ENCODE measurements at places on chromosomes 6 and 20.
A peak's percentile ranks its signal among the peaks of the same experiment; 100 is the strongest.

DNA sequence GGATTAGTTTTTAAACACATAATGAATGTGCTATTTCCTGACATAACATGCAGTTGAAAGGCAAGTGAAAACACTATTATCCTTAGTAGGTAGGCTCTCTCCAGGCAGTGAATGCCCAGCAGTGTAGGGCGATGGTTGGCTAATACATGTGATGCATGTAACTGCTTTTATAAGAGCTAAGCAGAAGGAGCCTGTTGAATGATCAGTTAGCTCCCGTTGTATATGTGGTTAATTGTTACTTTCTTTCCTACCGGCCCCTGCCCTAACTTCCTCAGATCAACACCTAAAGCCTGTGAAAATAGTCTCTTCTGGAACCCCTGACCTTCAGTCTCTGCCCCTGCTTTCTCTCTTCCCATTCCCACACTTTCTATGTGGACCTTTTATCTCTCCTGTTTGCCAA lies 10.5 kb downstream of the SOX4 start:
- no peak for DNase-seq

GRCh38 chr6:119226089-119226488 lies 123.5 kb downstream of the MAN1A1 start:
- DNase-seq: peak; percentile 49

- DNase-seq: no peak
Measured at GRCh38 chr6:135114355-135115145, 59.9 kb upstream of the HBS1L start.

- no peak for DNase-seq
Measured at GRCh38 chr20:33636776-33637175, 25.4 kb upstream of the C20orf144 start.

GRCh38 chr20:32661820-32662528 lies 11.8 kb downstream of the C20orf203 start:
- no peak for DNase-seq

GRCh38 chr6:138988469-138988834 lies 399 bp upstream of the REPS1 start:
- DNase-seq: no peak

DNA sequence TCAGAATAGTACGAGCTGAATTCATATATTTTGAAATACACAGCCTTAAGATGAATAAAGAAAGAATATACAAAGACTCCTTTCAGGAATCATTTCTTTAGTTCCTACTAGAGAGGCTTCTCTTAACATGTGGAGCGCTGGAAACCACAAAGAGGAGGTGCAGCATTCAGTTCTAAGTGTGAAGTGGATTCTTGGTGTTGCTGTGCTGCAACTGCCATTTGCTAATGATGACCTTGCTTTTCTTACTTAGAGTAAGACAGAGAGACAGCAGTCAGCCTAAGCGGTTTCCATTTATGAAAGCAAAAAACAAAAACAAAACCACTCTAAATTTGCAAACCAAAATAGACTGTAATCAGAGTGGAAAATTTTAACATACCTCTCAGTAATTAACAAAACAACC lies 629.0 kb downstream of the EPHA7 start:
- DNase-seq: no peak

- DNase-seq: no peak
Measured at GRCh38 chr6:6003621-6004366, 2.9 kb downstream of the NRN1 start.

GRCh38 chr6:70538376-70538775 lies 28.4 kb upstream of the SDHAF4 start:
- DNase-seq: no peak

DNA sequence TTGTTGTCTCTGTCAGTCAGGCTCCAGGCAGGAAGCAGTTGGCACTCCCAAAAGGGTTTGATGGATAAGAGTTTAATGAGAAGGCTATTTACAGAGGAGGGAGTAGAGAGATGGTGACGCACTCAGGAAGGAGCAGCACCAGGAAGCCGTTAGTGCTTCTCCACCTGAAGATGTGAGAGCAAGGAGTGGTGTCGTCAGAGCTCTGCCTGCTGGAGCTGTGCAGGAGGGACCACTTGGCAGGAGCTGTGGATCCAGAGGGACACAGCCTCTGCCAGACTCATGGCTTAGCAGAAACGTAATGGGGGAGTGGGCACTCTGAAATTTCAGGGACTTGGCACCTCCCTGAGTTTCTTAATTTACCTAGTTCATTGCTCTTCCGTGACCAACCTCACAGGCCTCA lies 16.8 kb downstream of the DAAM2 start:
- DNase-seq: no peak

GRCh38 chr6:148968771-148969602 lies 222.2 kb downstream of the UST start:
- no peak for DNase-seq

- DNase-seq: no peak
Measured at GRCh38 chr6:23415819-23416427, 710.1 kb upstream of the NRSN1 start.

DNA sequence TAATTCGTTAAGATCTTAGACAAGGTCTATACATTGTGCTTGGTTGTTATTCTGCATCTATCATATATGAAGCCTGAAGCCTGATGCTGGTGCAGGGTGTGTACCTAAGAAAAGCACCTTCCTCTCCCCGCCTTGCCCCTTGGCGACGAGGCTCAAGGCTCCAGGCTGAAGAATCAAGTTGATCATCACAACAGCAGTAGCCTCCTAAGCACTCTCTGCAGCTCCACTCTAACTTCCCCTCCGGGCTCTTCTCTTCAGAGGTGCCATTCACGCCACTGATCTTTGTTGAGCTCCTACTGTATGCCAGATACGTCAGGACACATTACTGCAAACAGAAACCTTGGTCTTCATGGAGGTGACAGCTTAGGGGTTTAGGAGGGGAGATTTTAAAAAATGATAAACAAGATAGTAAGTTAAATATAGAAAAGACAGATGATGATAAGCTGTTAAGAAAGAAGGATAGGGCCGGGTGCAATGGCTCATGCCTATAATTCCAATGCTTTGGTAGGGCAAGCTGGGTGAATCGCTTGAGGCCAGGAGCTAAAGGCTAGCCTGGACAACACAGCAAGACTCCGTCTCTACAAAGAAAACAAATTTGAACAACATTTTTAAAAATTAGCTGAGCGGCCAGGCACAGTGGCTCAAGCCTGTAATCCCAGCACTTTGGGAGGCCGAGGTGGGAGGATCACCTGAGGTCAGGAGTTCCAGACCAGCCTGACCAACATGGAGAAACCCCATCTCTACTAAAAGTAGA lies 38.4 kb upstream of the ZNF217 start:
- no peak for DNase-seq

- DNase-seq: no peak
Measured at GRCh38 chr6:142326540-142326939, 24.7 kb downstream of the ADGRG6 start.

GRCh38 chr20:45463709-45464108 lies 5.8 kb upstream of the WFDC2 start:
- no peak for DNase-seq

GRCh38 chr6:17001188-17001587 lies 100.7 kb upstream of the STMND1 start:
- no peak for DNase-seq

GRCh38 chr6:125656287-125656870 lies 93.1 kb upstream of the HEY2 start:
- DNase-seq: peak; percentile 34

DNA sequence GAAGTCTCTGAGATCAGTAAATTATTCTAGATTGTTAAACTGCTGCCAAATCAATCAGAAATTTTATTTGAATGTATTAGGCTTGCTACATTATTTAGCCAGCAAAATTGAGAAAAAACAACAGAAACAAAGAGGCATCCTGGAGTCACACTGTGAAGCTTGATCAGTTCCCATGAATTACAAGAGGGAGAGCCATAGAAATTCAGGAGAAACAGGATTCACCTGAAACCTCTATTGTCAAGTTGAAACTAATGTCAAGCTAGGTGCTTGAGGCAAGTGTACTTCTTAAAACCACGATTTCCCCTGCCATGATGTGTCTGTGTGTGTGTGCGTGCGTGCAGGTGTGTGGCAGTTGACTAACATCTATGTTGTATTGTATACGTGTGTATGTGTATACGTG lies 439.1 kb upstream of the NOX3 start:
- DNase-seq: no peak

DNA sequence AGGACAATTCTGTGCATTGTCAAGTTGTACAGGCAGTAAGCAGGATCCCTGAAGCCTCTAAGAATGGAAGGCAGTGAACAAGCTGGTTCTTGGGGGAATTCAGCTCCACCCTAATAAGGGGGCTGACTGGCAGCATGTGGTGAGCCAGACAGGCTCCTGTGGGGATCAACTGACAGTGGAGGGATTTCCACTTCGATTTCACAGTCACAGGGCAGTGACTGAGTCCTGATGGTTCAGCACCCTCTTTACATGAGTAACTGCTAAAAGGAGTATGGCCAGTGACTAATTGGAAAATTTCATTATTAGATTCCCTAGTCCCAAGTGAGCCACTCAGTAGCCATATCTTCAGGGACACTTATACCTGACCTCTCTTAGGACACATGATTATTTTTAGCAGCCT lies 78.4 kb downstream of the NDUFAF5 start:
- DNase-seq: no peak

GRCh38 chr6:62740171-62740570 lies 454.1 kb upstream of the KHDRBS2 start:
- no peak for DNase-seq

DNA sequence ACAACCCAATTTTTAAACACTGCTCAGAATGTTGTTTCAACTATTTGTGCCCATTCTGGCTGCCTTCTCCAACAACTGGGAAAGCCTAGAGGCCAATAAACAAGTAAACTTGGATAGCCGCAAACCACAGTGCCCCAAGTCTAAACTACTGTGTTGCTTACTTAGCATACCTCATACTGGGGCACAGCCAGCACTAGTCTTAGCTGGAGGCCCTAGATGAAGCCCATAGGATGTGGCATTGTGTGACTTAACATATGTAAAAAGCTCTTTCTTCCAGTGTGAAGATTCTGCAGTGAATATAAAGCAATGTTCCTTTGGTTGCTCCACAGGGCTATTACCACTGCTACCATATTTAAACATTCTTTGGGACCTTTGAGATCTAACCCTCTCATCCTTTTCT lies 564.3 kb upstream of the NRSN1 start:
- no peak for DNase-seq

DNA sequence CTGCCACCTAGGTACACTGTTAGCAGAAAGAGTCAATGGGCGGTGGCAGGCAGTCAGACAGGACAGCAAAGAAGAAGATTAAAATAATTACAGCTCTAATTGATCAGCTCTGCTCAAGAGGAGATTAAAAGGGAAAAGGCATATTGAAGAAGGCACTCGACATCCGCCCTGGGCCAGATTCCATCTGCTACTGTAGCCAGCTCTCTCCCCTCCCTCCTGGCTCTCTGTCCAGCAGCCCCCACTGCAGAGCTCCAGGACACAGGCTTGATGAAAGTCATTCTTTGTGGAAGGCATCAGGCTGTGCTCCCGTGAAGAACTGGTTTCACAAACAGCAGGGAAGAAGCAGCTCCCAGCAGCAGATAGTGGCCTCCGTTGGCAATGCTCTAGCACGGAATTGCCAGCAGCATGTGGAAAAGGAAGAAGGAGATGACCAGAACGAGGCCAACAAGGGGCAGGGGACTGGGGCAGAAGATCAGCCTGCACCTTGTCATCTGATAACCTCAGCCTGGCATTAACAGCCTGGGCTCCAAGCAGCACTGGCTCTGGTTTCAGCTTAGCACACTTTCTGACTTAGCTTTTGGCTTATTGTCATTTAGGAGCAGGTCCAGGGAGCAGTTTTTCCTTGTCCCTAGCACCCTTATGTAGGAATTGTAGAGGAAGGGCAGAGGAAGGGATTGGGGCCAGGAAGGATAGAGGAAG lies 465.9 kb downstream of the KIF16B start:
- DNase-seq: no peak

GRCh38 chr6:91462241-91462640 lies 875.4 kb upstream of the MAP3K7 start:
- no peak for DNase-seq

GRCh38 chr20:19530006-19530405 lies 228.1 kb upstream of the RIN2 start:
- no peak for DNase-seq

DNA sequence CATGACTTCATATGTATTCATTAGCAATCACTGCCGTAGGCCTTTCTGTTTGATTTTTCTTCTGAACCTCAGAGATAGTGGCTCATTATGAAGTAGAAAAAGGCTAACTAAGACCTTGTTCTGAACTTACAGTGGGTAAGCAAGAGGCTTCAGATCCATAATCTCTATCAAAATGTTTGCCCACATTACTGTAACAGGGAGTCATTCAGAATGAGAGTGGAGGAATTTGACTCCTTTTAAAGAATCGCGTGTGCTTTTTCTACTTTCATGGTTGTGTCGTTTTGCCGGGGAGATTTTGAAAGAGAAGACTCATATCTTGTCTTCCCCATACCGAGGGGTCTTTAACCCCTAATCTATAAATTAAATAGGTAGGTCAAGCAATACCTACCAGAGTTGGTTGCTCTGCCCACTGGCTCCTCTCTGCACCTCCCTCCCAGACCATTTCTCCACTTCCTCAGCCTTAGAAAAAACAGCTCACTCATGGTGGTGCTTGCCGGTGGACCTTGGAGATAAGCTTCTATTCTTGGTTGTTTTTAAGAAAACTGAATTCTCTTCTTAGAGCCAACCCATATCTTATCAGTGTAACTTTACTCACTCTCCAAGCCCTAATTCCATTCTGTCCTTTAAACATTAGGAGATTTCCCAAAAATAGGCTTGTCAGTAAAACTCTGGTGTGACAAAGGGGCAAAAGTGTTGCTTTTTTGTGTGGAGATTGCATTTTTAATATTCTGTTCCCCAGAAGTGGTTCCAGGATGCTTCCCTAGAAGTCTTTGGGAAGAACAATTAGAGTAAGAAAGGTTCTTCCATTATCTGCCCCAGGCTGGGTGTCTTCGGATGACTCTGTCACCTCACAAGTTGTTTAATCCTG lies 56.6 kb downstream of the E2F3 start:
- no peak for DNase-seq

Data from COR-L47 (cell line).